ENCODE measurements at places on chromosomes 2 and 18.
A peak's percentile ranks its signal among the peaks of the same experiment; 100 is the strongest.

GRCh38 chr2:21891191-21891590, 767.4 kb downstream of the TDRD15 start:
- no peak for DNase-seq

DNA sequence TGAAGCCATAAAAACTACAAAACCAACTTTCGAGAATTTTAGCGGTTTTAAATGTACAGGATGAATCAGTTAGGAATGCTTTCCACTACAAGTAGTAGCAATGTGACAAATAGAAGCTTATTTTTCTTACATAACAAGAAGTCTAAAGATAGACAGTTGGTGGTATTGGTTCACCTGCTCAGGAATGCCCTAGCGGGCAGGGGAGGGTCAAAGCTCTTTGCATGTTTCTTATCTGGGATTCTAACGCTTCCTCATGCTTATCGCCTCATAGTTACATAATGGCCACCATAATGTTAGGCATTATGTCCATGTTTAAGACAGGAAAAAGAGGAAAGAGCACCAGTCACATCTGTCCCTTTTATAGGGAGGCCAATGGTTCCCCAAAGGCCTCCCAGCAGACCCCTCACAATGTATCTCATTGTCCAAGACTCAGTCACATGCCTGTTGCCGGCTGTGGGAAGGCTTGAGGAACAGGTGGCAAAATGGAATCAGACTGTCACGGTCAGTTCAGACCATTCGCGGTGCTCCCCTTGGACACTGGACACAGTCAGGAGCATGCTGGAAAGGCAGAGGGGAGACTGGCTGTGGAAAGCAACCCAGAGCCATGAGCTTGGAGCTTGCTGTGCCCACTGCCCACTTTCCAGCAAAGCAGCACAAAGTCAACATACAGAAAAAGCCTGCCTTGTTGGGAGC, 69.4 kb upstream of the ODC1 start:
- no peak for DNase-seq

- DNase-seq, result no peak
Observed at GRCh38 chr2:26653207-26654060, 12.3 kb upstream of the CIB4 start.

- no peak for DNase-seq
Observed at GRCh38 chr2:127100251-127101047, 6.5 kb downstream of the BIN1 start.

DNA sequence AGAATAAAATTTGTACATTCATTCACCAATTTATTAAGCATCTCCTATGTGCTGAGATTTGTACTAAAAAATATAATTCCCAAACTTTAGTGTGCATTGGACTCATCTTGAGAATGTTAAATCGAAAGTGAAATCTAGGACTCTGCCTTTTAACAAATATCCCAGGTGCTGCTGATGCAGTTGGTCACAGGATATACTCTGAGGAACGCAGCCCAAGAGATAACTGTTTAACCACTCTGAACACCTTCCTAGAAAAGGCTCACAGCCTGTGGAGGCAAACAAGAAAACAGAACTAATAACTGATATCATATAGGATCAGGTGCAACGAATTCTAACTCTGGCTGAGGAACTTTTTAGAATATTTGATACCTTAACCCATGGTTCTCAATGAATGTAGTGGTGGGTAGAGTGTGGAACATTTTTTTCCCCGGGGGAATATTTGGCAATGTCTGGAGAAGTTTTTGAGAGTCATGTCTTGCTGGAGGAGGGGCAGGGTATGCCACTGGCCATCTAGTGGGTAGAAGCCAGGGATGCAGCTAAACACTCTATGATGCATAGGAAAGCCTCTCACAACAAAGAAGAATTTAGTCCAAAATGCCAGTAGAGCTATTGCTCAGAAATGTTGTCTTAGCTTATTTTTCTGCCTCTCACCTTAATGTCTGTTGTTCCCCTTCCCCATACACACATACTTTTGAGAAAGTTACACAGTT, 96.5 kb downstream of the EHBP1 start:
- DNase-seq, result peak; percentile 20

Measured in HT1080 (cell line).